ENCODE measurements at places on chromosomes 3 and 15.
A peak's percentile ranks its signal among the peaks of the same experiment; 100 is the strongest.

DNA sequence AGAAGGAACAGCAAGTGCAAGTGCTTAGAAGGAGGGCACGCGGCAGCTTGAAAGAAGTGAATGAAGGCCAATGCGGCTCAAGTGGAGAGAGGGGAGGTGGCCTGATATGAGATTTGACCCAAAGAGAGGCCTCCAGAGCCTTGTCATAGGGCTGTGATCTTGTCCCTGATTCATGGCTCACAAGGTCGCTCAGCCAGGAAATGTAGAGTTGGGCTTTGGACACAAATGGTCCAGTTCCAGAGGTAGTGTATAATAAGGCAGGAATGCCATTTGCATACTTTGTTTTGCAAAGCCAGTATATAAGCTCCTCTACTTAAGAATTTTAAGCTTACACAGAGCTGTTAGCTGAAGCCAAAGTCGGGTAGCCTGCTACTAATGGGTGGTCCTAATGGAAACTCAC lies 33.7 kb downstream of the HGD start:
- no peak for DNase-seq

DNA sequence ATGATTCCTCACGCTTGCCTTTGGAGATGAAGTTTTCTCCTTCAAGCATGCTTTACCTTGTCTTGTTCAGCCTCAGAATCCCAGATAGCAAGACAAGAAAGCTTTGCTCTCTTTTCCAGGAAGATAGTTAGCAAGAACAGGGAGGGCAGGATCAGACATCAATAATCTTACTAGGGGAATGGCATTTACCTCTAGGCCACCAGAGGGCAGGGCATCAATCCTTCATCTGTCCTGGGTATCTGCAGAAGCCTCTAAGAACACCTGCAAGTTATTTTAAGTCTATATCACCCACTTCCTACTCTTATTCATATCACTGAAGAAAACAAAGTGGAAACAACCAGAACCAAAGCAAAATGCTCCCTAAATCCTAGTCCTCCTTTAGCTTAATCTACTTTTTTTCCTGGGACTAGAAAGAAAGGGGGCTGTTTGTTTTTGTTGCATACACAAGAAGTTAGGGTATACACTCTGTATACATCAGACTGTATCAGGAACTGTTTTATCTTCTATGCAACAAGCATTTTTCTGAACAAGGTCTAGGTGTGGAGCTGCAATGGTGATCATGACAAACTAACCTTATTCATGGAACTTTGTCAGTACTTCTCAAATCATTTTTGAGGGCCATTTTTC lies 862.5 kb downstream of the CADM2 start:
- peak; percentile 27 for DNase-seq

DNA sequence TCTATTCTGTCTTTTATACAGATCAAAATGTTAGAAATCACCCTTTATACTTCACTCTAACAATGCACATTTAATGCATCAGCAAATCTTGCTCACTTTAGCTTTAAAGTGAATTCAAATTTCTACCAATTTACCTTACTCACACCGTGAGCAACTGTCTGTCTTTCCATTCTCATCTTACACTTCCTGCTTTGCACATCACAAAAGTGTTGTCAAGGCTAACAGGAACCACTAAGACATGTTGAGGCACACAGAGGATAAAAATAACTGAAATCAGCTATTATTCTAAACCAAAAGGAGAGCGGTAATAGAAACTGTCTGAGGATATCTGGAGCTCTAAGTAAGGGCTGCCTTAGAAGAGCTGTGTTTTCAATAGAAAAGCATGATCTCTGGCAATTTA lies 519.9 kb downstream of the ZBBX start:
- DNase-seq, result no peak

- DNase-seq, result peak; percentile 29
Measured at GRCh38 chr3:23830869-23831484, 25.2 kb downstream of the UBE2E1 start.

- no peak for DNase-seq
Measured at GRCh38 chr15:29400701-29401100, 131.1 kb upstream of the NSMCE3 start.

GRCh38 chr15:90647326-90647725 lies 69.8 kb upstream of the BLM start:
- no peak for DNase-seq

GRCh38 chr3:34780973-34781372 lies 858.4 kb upstream of the ARPP21 start:
- DNase-seq, result no peak

All from iris pigment epithelial cell (primary cell).